IPS DF 6.9 (cell line): ENCODE measurements at places on chromosomes 12 and 14.

DNA sequence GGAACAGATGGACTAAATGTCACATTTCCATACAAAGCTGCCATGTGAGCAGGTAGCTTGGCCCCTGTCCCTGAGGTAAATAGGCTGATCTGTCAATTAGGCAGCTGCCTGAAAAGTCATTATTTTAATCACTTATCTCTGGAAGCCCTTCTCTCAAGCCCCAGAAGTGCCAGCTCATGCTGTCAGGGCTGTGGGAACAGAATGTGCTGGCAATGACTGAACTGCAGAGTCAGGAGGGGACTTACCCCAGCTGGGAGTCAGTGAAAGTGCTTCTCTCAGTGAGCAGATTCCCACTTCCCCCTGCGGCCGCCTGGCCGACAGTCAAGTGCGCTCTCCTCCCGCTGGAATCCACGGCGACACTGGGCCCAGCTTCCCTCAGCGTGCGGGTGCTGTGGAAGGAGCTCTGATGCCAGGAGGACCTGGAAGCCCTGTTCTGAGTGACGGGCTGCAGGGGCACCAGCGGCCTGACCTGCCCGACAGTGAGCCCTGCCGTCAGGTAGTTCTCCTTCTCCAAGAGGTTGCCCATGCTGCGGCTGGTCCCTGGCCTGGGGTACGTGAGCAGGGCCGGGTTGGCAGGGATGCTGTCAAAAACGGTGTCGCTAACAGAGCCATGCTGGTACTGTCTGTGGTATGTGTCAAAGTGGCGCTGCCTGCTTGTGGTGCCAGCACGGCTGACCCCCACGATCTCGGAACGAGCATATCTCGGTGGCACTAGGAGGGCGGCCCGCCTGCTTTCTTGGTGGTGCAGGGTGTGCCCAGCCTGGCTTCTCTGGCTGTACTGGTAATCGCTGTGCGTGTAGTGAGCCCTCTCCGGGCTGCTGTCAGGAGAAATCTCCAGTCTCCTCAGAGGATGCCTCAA lies 18.7 kb downstream of the PKP2 start:
- no peak for DNase-seq

DNA sequence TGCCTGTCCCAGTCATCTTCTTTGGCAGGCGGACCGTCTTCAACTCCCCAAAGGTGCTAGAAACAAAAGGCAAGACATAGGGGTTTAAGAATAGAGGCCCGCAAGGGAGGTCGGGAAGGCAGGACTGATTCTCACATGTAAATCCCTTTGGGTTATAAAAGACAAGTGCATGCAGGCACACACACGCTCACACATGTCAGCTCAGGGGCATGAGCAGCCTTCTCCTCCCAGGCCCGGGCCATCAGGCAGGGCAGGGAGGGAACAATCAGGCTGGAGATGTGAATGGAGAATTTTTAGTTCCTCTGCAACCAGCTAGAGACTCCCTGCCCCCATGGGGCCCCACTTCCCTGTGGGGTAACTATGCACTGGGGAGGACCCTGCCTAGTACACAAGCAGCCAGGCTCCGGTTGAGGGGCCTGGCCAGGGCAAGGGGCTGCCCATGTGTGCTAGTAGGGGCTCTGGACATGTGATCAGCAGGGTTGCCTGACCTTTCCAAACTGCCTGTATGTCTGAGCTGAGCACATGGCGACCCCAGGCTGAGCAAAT lies 107.2 kb downstream of the RBM19 start:
- DNase-seq: no peak

DNA sequence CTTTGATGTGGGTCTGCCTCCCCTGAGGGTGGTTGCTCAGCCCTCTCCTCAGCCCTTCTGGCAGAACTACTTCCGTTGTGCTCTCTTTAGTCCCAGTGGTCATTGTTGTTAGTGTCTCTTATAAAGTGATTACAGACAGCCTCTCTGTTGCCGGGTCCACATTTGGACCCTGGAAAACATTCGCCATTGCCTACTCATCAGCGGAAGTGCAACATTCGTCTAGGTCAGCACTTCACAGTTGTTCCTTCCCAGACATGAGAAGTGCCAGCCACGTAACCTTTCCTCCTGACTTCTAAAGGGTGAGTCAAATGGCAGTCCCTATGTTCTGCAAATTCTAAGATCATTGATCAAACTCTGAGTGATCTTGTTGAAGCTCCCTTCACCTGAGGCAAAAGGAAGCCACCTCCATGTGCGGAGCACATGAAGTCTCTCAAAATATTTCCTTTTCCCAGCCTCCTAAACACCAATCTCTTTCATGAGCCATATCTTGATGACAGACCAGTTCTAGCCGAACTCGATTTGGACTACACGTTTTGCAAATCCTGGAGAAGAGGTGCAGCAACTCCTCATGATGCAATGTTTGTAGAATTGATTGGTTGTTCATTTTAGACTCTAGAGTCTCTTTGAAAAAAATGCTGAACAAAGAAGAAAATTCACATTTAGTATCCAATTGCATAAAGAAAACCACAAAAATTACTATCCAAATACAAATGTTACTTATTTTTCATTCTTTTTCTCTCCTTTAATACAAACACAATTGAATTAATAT lies 163.8 kb downstream of the RPL10L start:
- DNase-seq: no peak

GRCh38 chr12:132426349-132427173 lies 63.4 kb upstream of the FBRSL1 start:
- DNase-seq: no peak

GRCh38 chr12:7150841-7151240 lies 20.7 kb downstream of the CLSTN3 start:
- DNase-seq: no peak
